ENCODE measurements at places on chromosomes 7 and 10.

GRCh38 chr10:112261281-112261822, 21.8 kb upstream of the TECTB start:
- no peak for DNase-seq

- no peak for DNase-seq
These were observed 59.4 kb downstream of the CUZD1 start for GRCh38 chr10:122786269-122786668.

DNA sequence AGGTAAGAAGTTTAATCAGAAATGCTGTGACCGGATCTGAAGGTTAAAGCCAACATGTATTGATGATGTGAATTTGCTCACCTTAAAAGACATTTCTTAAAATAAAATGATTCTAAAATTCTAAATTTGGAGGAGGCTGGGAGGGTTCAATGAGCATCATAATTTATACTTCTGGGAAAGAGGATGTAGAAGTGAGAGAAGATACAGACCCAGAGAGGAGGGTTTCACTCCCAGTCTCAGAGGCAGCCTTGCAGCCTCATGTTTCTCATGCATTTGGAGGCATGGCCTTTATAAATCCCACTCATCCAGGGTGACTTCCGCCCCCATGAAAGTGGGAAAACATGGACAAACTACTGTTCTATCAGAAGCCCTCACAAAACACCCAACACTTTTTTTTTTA, 305.6 kb upstream of the PITRM1 start:
- DNase-seq, result no peak

- peak; percentile 38 for DNase-seq
These were observed 423 bp downstream of the BAZ1B start for GRCh38 chr7:73521636-73522104.

GRCh38 chr7:32870298-32870697, 21.3 kb downstream of the KBTBD2 start:
- no peak for DNase-seq

DNA sequence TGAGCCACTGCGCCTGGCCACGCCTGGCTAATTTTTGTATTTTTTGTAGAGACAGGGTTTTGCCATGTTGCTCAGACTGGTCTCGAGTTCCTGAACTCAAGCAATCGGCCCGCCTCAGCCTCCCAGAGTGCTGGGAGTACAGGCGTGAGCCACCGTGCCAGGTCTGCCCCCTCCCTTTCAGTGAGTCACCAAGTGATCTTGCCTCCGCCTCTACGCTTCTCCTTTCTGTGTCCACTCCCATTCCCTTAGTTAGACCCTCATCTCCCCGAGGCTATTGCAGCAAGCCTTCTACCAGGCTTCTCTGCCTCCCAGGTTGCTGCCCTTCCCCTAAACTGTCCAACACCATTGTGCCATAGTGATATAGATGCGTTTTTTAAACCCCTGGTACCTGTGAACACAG, 32.9 kb downstream of the CDC123 start:
- DNase-seq, result no peak

- DNase-seq, result no peak
These were observed 99.6 kb upstream of the PCDH15 start for GRCh38 chr10:54900584-54900983.
